Ovary (tissue), 10 donors: ENCODE measurements at places on chromosomes 3 and 15. TPM values are rescaled to one million over a fixed set of nuclear protein-coding genes. Genes with fewer than 3 reads are reported as not detected.

DNA sequence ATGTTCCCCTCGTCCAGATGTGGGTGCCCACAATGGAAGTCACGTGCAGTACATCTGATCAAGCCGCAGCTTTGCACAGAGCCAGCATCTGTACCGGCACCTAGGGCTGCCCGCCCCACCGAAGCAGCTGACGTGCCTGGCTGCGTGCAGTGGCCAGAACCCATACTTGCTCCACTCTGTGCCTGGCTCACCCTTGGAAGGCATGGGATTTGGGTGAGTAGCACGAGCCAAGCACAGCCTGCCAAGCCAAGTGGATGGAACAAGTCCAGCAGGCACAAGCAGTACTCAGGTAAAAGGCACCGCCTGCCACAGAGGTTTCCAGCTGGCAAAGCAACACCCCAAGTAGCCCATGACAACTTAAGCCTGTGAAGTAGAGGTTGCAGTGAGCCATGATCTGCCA is 261.3 kb downstream of the TBC1D5 start:
- DNase-seq, result no peak

DNA sequence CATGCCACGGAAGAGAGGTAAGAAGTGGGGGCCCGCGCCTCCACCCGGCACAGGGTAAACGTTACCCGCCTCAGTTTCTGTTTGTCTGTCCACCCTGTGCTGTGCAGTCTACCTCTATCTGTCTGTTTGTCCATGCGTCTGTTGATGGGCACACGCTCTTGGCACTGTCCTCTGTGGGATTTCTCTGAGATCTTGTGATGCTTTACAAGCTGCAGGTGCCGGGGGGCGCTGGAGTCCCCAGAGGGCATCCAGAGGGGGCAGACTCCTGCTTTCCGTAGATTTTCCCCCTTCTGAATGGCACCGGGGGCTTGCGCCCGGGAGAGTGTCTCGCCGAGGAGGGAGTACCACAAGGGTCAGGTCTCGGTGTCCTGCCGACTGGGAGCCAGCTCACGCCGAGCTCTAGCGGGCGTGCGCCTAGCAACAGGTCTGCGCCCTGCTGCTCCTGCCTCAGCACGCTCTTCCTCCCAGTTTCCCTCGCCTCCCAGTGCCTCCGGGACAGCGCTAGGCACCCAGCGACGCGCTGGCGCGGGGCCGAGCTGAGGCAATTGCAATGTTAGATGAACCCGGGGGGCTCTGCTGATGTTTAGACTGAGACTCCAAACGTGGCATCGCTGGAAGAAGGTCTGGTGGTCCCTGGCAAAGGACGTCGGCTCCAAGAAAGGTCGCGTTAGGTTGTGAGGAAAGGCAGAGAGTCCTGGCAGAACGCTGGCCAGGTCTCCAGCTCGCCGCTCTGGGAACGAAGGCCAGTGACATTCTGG is 667 bp downstream of the CEMIP start:
- DNase-seq, result peak; percentile 50

DNA sequence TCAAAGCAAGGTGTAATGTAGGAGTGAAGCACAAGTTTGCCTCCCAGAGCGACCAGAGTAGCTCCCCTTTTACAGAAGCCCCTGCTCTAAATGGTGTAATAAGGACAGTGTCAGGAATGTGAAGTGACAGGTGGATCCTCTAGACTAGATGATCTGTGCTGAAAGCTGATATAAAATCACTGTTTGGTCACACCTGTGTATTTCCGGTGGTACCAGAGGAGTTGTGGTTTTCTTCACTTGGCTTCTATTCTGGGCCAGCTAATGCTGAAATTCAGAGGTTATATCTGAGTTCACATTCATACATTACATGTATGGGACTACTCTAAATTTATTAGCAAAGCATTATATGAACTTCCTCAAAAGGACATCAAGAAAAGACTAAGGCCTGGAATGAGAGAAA is 117.4 kb downstream of the IL1RAP start:
- no peak for DNase-seq

GRCh38 chr15:44798826-44799225 is 62.5 kb downstream of the TRIM69 start:
- no peak for DNase-seq

GRCh38 chr3:17119201-17120072 is 234.7 kb downstream of the PLCL2 start:
- no peak for DNase-seq

DNA sequence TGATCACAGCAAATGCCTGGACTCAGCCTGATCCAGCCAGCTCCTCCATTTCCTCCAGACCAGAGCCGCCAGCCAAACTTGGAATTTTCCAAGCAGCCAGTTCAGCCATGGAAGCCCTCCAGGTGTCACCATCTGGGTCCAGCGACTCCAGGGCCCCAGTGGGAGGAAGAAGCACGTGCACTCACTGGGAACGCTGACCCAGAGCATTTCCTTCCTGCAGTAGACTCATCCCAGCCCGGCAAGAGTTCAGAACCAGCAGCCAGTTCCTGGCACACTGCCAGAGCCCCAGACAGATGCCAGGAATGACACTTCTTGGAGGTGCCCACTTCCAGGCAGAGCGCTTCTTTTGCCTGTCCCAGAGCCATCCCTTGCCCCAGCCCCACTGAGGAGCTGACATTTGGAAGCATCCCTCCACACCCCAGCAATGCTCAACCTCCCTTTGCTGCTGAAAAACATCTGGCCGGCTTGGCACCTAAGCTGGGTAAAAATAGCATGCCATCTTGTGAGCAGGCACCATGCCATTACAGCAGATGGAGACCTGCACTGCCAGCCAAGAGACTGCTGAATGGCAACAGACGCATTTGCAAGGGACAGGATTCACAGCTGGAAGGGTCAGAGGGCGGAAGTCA is 460.3 kb upstream of the PROK2 start:
- DNase-seq, result peak; percentile 42

DNA sequence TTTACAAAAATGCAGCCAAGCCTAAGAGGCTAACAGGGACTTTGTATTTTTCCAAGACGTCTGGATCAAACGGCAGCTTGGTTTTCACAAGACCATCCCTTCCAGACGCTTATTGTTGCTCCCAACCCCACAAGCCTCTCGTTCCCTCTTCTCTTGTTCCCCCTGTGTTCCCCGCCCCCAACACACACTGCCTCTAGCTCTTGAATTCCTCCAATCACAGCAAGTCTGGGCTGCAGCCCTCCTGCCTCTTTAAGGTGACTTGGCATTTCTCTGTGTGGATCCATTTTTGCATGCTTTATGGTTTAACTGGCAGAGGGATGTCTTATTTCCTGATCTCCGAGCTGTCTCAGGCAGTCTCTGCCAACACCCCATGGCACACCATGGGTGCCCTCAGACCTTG is 182.2 kb downstream of the ABHD5 start:
- no peak for DNase-seq

DNA sequence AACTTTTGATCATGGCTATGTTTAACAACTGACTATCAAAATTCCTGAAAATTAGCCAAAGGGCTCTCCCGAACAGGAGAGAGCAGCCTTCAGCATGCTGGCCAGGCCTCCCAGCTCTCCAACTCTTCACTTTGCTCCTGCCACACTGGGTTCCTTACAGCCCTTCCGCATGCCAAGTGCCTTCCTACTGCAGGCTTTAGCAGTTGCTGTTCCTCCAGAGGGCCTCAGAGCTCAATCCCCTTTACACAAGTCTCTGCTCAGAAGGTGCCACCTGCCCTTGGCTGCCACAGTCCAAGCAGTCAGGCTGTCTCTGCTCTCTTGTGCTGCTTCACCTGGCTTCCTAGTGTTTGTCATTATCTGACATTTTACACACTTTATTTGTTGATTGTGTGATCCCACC is 553.1 kb upstream of the PPP2R3A start:
- DNase-seq, result no peak

GRCh38 chr3:173796890-173797289 is 399.3 kb downstream of the NLGN1 start:
- DNase-seq, result no peak

Gene CCR4
- polyA plus RNA-seq, result 0.02 TPM
